ENCODE measurements at places on chromosomes 2 and 18. TPM values are rescaled to one million over a fixed set of nuclear protein-coding genes. Genes with fewer than 3 reads are reported as not detected.

Gene ALKAL2
- total RNA-seq = not detected

Gene CCDC138
- total RNA-seq = 2.9 TPM

Gene RND3
- 101 TPM for total RNA-seq

Gene HOXD13
- not detected for total RNA-seq

Gene REL
- 17.3 TPM for total RNA-seq

Gene GALNT5
- total RNA-seq = 0.48 TPM

Gene REG3G
- not detected for total RNA-seq

Gene SP9
- not detected for total RNA-seq

Gene RNF152
- 26.7 TPM for total RNA-seq

Gene AGBL5
- 14.8 TPM for total RNA-seq

Gene ANKRD29
- total RNA-seq = 0.58 TPM

Gene ADD2
- 0.47 TPM for total RNA-seq

Gene ASB18
- total RNA-seq = not detected

Gene MAPK4
- total RNA-seq = 0.05 TPM

Gene CAPG
- total RNA-seq = 63.1 TPM

Gene LRP2
- total RNA-seq = not detected

Gene PLEKHH2
- 5.7 TPM for total RNA-seq

Gene ZBTB7C
- total RNA-seq = 0.06 TPM

Gene COA5
- total RNA-seq = 20.6 TPM

Gene RUFY4
- not detected for total RNA-seq

Gene TMEM200C
- 0.29 TPM for total RNA-seq

Gene DNPEP
- 48.9 TPM for total RNA-seq
